ENCODE measurements at places on chromosomes 2 and 18. TPM values are rescaled to one million over a fixed set of nuclear protein-coding genes. Genes with fewer than 3 reads are reported as not detected.

The AMMECR1L gene
- total RNA-seq, result 18.3 TPM

The SP140 gene
- 0.27 TPM for total RNA-seq

The KIF5C gene
- 0.32 TPM for total RNA-seq

The CHST10 gene
- 13.3 TPM for total RNA-seq

The PLCD4 gene
- 0.29 TPM for total RNA-seq

The PAIP2B gene
- total RNA-seq, result 0.26 TPM

The SNTG2 gene
- total RNA-seq, result not detected

The PCARE gene
- not detected for total RNA-seq

The ASTL gene
- not detected for total RNA-seq

The STPG4 gene
- not detected for total RNA-seq

The VPS4B gene
- 22.1 TPM for total RNA-seq

The RAB31 gene
- total RNA-seq, result 22.0 TPM

The GCKR gene
- total RNA-seq, result 0.36 TPM

The KCNG3 gene
- total RNA-seq, result 0.70 TPM
